ENCODE measurements at places on chromosomes 1 and 21. TPM values are rescaled to one million over a fixed set of nuclear protein-coding genes. Genes with fewer than 3 reads are reported as not detected.

The SLC9C2 gene
- not detected for total RNA-seq

The TAF12 gene
- total RNA-seq = 15.1 TPM

The TNFRSF25 gene
- total RNA-seq = 2.3 TPM

The IGSF21 gene
- total RNA-seq = not detected

The SLAMF8 gene
- not detected for total RNA-seq

The CFAP74 gene
- total RNA-seq = not detected

All from A549 treated with CpdA at 1 μM for 4 hours (cell line).